ENCODE measurements at places on chromosomes 7 and 10. TPM values are rescaled to one million over a fixed set of nuclear protein-coding genes. Genes with fewer than 3 reads are reported as not detected.

- DNase-seq: no peak
Measured at GRCh38 chr7:338295-339061, 48.5 kb downstream of the FOXL3 start.

- no peak for DNase-seq
Measured at GRCh38 chr10:71103961-71104360, 108.4 kb upstream of the UNC5B start.

DNA sequence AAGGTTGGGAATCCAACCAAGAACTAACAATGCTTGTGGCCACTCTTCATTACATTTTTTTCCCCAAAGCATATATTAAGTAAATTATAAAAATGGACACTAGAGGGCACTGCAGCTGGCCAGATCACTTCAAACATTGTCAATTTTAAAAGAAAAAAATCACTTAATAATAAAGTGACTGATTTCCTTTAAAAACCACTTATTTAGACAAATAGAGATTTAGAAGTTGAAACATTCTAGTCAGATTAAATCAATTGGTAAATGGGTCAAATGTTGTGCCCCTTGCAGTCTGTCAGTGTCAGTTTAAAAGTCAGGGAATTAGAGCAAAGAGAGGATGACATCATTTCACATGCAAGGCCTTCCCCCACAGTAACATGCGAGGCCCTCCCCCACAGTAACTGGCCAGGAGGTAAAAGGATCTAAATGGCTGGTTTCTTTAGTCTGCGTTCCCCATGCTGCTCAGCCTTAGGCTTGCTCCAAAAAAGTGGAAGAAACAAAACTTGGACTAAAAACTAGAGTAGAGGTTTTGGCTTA, 177.9 kb downstream of the SKAP2 start:
- peak; percentile 82 for DNase-seq

GRCh38 chr7:23338439-23338838, 39.3 kb downstream of the MALSU1 start:
- DNase-seq: no peak

Gene GNAT3
- 0.11 TPM for polyA plus RNA-seq

GRCh38 chr10:92845921-92846320, 2.4 kb upstream of the EXOC6 start:
- no peak for DNase-seq

DNA sequence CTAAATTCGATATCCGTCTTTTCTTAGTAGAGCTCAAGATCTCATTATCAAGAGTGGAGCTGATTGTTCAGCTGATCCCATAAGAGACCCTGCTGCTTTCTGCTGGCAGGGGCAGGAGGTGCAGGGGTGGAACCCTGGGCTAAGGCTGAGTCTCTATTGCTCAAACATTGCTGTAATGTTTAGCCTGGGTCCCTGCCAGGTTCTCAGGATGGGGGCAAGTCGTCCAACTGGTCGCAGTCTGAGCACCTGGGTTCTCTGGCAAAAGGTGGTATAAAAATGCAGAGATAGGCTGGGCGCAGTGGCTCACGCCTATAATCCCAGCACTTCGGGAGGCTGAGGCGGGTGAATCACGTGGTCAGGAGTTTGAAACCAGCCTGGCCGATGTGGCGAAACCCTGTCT, 62.0 kb upstream of the NRBF2 start:
- no peak for DNase-seq

- DNase-seq: no peak
Measured at GRCh38 chr7:139596626-139597025, 73.1 kb downstream of the CLEC2L start.

Gene PTPN12
- 54.2 TPM for polyA plus RNA-seq

GRCh38 chr7:135537453-135537852, 20.3 kb upstream of the NUP205 start:
- no peak for DNase-seq

GRCh38 chr7:87058744-87059524, 520 bp downstream of the ELAPOR2 start:
- DNase-seq: no peak

DNA sequence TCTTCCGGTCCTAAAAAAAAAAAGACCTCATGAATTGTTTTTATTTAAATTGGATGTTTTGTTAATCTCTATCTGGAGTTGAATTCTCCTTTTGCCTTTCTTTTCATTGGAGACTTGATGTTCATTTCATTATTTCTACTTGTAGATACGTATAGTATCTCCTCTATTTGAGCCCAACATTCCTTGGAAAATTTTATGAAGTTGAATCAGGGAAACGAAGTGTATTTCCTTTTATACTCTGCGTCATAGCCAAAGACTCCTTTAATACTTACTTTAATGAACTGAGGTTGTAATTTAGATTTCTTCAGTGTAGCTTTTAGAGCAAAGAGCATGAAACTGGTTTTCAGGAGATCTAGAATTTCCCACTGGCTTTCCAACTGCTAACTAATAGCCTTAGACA, 132.4 kb downstream of the KIAA1217 start:
- no peak for DNase-seq

Gene FBXL13
- 0.78 TPM for polyA plus RNA-seq

- no peak for DNase-seq
Measured at GRCh38 chr7:100693312-100694097, 545 bp downstream of the GIGYF1 start.

DNA sequence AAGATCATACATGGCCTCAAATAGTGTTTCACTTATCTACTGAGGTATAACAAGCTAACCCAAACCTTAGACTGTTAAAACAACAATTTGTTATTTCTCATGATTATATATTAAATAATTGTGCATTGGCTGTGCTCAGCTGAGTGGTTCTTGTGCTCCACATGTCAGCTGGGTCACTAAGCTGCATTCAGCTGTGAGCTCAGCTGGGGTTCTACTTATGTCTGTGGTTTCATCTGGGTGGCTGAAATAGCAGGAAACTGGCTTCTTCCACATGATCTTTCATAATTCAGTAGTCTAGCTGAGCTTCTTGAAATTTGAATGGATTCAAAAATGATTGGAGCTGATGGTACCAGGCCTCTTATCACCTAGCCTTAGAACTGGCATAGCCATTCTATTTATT, 181.8 kb upstream of the CSTF2T start:
- DNase-seq: no peak

DNA sequence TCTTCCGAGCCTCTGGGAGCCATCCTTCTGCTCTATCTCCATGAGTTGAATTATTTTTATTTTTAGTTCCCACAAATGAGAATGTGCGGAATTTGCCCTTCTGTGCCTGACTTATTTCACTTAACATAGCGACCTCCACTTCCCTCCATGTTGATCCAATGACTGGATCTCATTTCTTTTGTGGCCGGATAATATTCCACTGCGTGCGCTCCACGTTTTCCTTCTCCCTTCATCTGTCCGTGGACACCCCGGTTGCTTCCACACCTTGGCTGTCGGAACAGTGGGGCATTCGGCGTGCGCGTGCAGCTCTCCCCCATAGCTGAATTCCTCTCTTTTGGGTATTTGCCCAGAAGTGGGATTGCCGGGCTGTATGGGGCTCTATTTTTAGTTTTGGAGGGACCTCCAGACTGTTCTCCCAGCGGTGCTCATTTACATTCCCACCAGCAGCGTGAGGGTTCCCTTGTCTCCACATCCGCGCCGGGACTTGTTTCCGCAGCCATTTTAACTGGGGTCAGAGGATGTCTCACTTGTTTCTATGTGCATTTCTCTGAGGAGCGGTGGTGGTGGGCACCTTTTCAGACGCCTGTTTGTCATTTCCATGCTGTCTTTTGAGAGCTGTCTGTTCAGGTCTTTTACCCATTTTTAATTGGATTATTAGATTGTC, 51.0 kb upstream of the SUN1 start:
- DNase-seq: no peak

DNA sequence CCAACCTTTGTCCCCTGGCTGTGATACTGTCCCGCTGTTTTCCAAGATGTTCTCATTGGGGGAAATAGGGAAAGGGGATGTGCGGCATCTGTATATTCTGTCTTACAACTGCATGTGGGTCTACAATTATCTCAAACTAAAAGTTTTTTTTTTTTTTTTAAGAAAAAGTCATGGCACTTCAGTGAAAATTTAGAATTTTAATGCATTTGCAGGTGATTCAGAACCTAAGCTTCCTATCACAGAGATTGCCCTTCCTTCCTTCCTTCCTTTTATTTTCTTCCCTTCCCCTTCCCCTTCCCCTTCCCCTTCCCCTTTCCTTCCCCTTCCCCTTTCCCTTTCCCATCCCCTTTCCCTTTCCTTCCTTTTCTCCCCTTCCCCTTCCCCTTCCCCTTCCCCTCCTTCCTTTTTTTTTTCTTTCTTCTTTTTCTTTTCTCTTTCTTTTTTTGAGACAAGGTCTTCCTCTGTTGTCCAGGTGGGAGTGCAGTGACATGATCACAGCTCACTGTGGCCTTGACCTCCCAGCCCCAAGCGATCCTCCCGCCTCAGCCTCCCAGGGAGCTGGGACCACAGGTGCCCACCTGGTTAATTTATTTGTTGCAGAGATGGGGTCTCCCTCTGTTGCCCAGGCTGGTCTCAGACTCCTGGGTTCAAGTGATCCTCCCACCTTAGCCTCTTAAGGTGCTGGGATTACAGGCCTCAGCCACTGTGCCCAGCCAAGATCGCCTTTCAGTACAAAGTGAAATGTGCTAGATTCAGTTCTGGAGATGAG, 32.0 kb downstream of the JAKMIP3 start:
- DNase-seq: no peak

DNA sequence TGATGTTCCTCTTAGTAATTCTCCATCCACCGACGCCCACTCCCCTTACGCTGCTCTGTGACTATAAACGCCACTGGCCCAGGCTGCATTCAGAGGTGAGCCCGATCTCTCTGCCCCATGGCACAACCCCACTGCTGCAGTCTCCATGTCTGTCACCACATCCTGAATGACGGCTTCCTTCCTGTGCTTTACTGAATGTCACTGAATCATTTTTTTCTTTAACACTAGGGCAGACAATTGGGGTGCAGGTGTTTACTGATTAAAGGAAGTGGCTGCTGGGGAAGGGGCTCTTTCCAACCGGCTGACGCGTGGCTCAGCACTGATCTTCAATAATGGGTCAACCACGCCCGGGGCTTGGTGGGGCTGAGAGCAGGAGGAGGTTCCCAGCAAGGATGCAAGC, 208.3 kb downstream of the USP6NL start:
- no peak for DNase-seq

DNA sequence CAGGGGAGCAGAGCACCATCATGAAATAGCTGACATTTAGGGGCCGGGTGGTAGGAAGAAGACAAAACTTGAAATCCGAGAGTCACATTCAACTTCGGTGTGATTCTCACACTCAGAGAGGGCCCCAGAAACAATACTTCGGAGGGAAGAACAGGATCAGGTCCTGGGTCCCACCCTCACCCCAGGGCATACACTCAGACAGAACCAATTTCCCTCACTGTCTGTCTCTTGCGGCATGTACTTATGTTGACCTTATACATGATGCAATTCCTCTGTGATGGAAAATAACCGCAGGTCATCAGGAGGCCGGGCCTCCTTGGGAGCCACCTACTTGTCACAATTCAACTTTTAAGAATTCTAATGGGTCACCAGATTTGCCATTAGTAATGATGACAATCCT, 26.3 kb upstream of the HMX3 start:
- no peak for DNase-seq

- no peak for DNase-seq
Measured at GRCh38 chr7:98256431-98256830, 4.4 kb upstream of the TECPR1 start.

Gene EVX1
- polyA plus RNA-seq: not detected

GRCh38 chr10:93758891-93759410, 1.2 kb downstream of the LGI1 start:
- no peak for DNase-seq

DNA sequence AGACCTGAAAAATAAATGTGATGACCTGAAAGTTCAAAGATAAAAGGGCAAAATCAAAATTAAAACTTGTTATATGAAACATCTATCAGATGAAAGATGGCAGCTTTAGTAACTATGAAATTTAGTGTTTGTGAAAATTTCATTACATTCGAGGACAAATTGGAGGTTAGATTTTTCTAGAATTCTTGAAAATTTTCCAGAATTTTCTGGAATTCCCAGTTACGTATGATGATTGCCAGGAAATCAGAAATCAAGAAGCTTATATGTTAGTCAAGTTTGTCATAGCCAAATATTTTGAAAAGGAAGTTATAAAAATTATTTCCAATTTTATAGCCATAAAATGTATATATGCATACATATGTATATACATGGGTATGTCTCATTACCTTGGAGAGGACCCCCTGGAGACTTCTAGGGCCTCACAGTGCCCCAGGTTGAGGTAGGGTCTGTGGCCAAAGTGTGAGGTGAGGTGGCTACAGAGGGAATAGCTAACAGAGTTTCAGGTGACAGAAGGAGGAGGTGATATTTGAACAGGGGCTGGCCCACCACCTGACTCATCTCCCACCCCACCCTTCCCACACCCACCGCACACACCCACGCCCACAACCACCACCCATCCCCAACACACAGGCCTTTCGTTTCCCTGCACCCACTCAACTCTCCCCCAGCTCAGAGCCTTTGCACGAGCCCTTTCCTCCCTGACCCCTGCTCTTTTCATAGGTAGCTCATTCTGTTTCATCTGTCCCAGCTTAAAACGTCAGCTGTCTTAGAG, 21.5 kb downstream of the C10orf105 start:
- DNase-seq: no peak

Gene BPGM
- 20.9 TPM for polyA plus RNA-seq

DNA sequence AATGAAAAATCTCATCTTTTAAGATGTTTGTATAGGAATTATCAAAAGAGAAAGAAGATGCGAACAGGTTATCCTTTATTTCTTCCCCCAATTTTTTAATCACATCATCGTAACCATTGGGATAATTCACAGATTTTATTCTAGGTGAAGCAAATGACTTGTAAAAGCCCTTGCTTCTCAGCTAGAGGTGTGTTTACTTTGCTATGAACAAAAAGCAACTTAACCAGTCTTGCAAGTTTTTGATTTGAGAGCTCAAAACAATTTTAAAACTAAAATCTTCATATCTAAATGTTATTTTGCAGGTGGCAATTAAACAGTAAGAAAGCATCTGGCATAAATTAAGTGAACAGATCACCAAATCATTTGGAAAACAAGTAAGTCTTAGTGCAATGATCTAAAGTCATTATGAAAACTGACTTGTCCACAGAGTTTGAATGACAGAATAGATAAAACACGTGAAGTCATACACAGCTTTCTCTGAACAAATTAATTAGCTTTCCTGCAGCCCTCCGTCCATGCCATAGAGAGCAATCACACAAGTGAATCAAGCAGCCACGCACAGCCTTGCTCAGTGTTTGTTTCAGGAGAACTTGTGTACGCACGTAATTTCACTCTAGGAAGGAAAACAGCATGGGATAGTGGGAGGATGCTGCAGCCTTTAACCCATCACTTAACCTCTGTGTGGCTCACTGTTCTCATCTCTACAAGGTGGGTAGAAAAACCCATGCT, 85.0 kb upstream of the ZNF800 start:
- no peak for DNase-seq

GRCh38 chr10:84511106-84511505, 182.7 kb downstream of the CCSER2 start:
- no peak for DNase-seq

Data from forelimb muscle (tissue), 1 donor.